Activated CD8-positive, alpha-beta memory T cell treated with anti-CD3 and anti-CD28 coated beads, Interleukin-2, amount 10 ng/mL, durations not matched to agents 7 days and 5 days (primary cell): ENCODE measurements at places on chromosomes 6 and 20. TPM values are rescaled to one million over a fixed set of nuclear protein-coding genes. Genes with fewer than 3 reads are reported as not detected.

ZSCAN23 gene
- total RNA-seq = 0.56 TPM

DZANK1 gene
- 1.7 TPM for total RNA-seq

NKAIN2 gene
- total RNA-seq = not detected

SYTL3 gene
- 106 TPM for total RNA-seq

DIDO1 gene
- total RNA-seq = 87.0 TPM

ID4 gene
- total RNA-seq = not detected

C20orf141 gene
- total RNA-seq = not detected

TOX2 gene
- 1.9 TPM for total RNA-seq

MYBL2 gene
- total RNA-seq = 118 TPM

HLA-DQA1 gene
- total RNA-seq = 74.4 TPM

PSORS1C2 gene
- total RNA-seq = not detected

NR2E1 gene
- total RNA-seq = not detected

PLA2G7 gene
- not detected for total RNA-seq

GCM1 gene
- 0.09 TPM for total RNA-seq

C20orf204 gene
- 17.5 TPM for total RNA-seq

C6orf58 gene
- total RNA-seq = not detected

MCHR2 gene
- total RNA-seq = not detected

VSX1 gene
- total RNA-seq = not detected
